LHCN-M2 (cell line): ENCODE measurements at places on chromosomes 4 and X. TPM values are rescaled to one million over a fixed set of nuclear protein-coding genes. Genes with fewer than 3 reads are reported as not detected.

Gene NEXMIF
- total RNA-seq: not detected in 2 replicates

- DNase-seq: no peak
These were observed 52.5 kb upstream of the PPP2R3B start for GRCh38 chrX:439241-439640.

GRCh38 chr4:138500869-138501268, 258.7 kb upstream of the SLC7A11 start:
- peak; percentile 72 for DNase-seq

Gene CT47B1
- not detected in 2 replicates for total RNA-seq

GRCh38 chr4:39668887-39669286, 29.0 kb upstream of the UBE2K start:
- DNase-seq: no peak

- DNase-seq: no peak
These were observed 2094.5 kb upstream of the TENM3 start for GRCh38 chr4:180148737-180149136.

DNA sequence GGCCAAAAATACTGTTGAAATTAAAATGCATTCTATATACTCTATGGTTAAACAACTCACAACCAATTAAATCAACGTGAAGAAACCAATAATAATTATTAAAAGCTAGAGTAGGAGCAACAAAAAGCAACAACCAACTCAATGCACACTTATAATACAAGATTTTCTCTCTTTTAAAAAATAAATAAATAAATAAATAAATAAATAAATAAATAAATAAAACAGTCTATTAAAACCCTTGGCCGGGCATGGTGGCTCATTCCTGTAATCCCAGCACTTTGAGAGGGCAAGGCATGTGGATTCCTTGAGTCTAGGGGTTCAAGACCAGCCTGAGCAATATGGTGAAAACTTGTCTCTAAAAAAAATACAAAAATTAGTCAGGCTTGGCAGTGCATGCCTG, 62.7 kb downstream of the ENOX2 start:
- no peak for DNase-seq

Gene ART3
- not detected in 2 replicates for total RNA-seq

GRCh38 chr4:139295942-139296299, 5.4 kb upstream of the NAA15 start:
- DNase-seq: no peak

DNA sequence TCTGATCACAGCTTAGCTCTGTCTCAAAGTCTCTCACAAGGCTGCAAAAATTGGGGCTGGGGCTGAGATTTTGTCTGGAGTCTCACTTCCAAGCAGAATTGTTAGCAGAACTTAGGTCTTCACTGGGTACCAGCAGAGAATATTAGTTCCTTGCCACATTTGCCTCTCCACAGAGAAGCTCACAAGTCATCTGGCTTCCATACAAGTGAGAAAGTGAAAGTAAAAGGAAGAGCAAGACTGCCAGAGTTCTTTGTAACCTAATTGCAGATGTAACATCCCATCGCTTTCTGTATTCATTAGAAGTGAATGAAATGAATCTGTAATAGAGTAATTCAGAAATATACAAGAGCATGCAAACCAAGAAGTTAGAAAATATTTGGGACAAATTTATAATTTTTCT, 624.1 kb upstream of the GNPDA2 start:
- DNase-seq: no peak

DNA sequence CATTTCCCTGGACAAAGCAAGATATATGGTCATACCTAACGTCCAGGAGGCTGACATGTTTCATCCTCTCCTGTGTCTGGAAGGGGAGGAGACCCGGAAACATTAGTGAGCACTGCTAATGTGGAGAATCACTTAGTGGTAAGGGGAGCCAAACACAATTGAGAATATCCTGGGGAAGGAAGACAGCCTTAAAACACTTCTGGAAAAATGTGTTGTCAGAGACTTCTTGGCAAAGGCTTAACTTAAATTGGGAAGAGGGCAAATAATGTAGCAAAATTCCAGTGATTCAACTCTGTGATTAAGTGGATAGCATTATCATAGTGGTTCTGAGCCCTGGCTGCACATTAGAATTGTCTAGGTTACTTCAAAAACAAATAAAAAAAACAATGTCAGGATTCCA, 39.5 kb downstream of the SPARCL1 start:
- no peak for DNase-seq

DNA sequence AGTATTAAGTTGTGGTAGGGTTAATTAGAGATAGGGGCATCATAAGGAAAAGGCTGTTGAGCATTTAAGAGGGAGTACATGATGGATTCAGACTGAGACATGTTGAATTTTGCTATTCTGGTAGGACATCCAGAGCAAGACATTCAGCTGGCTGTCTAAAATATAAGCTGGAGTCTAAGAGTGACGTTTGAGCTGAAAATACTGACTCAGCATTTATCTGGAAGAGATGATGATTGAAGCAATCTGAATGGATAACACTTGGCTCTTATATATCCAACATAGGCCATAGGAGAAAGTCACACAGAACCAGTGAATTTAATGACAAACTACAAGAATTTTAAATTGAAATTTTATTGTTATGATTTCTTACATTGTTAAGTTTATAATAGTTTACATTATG, 114.3 kb downstream of the CENPC start:
- no peak for DNase-seq

DNA sequence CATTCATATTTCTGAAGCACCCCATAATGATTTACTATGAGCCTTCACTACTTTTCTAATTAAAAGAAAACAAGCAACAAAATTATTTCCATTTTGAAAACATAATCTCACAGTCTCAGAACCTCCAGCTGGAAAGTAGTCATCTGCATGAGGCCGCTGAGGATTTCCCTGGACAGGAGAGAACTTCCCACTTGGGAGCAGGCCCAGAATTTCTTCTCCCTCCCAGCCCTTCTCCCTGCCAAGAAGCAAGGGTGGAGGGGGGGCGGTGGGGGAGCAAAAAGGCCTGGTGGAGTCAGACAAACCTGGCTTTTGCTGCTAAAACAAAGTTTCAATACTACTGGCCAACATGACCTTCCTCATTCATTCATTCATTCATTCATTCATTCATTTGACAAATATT, 167.3 kb downstream of the PJA1 start:
- no peak for DNase-seq

GRCh38 chr4:102478186-102478585, 23.0 kb upstream of the NFKB1 start:
- DNase-seq: no peak

GRCh38 chr4:128597500-128597899, 212.0 kb upstream of the JADE1 start:
- no peak for DNase-seq

- DNase-seq: no peak
These were observed 312.2 kb downstream of the DCTD start for GRCh38 chr4:182604953-182605352.

Gene MAGIX
- total RNA-seq: 3.8 and 4.0 TPM in 2 replicates

GRCh38 chr4:14644580-14645282, 357.6 kb upstream of the CPEB2 start:
- DNase-seq: no peak

Gene WDR1
- 310 and 335 TPM in 2 replicates for total RNA-seq

DNA sequence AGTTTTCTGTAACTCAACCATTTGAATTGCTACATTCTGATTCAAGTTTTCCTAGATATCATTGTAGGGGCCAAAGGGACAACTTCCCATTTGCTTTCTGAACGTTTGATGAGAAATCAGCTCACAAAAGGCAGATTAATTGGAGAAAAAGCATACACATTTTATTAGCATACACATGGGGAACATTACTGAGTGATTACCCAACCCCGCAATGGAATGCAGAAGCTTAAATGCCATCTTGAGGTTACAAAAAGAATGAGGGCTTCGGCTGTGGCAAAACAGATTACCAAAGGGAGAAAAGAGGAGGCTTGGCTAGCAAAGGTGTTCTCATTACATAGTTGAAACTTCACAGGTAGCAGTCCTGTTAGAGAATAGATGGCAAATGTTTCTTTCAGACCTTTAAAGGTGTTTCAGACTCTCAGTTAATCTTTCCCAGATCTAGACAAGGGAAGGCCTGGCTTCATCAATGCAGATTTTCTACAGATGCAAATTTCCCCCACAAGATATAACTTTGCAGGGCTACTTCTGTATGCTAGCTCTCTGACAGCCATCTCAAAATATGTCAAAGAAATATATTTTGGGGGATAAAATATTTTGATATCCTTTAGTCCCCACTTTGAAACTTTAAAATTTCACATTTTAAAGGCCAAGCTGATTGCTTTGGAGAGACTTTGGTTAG, 26.5 kb upstream of the HERC6 start:
- DNase-seq: peak; percentile 77

Gene ANXA10
- 0.34 TPM in 1 of 2 replicates, not detected in the other for total RNA-seq

GRCh38 chrX:46130247-46130646, 415.0 kb downstream of the ZNF674 start:
- DNase-seq: no peak

Gene EDNRA
- total RNA-seq: 36.5 and 39.5 TPM in 2 replicates

GRCh38 chr4:121146530-121146929, 17.6 kb downstream of the TNIP3 start:
- no peak for DNase-seq

- peak; percentile 60 for DNase-seq
These were observed 568 bp downstream of the NIPAL1 start for GRCh38 chr4:48017108-48017571.

DNA sequence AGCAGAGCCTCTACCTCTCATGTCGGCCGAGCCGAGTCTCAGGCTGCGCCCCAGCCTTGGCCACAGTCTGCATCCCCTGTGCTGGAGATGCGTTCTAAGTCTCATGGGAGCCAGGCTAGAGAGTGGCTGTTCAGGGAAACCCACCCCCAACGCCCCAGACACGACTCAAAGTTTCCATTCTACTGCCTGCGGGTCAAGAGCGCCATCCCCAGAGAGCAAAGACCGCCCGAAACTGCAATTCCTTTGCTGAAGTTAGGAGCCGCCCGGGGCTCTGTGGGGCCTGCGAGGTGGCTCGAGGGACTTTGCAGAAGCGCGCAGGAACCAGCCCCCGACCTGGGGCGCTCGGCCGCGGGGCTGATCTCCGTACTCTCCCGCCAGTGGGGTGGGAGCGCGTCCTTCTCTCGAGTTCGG, 10.0 kb upstream of the ELF4 start:
- no peak for DNase-seq

DNA sequence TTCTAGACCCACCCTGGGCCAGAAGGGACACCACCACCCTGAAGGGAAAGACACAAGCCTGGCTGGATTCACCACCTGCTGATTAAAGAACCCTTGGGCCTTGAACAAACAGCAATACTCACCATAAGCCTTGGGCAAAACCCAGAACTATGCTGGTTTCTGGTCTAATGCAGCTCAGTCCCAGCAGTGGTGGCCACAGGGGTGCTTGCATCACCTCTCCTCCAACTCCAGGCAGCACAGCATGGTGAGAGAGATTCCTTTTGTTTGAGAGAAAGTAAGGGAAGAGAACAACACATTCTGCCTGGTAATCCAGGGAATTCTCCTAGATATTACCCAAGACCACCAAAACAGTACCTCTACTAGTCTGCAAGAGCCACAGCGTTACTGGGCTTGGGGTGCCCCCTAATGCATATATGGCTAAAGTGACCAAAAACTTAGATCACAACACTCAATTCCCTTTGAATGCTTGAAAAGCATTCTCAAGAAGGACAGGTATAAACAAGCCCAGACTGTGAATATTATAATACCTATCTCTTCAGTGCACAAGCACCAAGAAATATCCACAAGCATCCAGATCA, 25.7 kb downstream of the RNF128 start:
- peak; percentile 21 for DNase-seq

Gene ZCCHC12
- 0.19 TPM in 1 of 2 replicates, not detected in the other for total RNA-seq

DNA sequence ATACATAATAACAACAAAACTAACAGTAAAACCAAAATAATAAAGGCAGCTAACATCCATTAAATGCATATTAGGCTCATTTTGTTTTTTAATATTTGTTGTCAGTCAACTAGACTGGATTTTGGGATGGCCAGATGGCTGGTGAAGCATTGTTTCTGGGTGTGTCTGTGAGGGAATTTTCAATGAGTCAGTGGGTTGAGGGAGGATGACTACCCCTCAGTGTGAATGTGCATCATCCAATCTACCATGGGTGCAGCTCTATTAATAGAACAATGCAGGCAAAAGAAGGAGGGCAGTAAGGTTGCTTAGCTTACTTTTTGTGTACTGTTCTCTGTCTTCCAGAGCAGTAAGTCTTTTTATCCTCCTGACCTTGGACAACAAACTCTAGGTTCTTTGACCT, 484.2 kb upstream of the HS3ST1 start:
- peak; percentile 70 for DNase-seq

- no peak for DNase-seq
These were observed 56.5 kb downstream of the BMPR1B start for GRCh38 chr4:94814237-94814636.

- no peak for DNase-seq
These were observed 436.2 kb downstream of the TLL1 start for GRCh38 chr4:166309286-166309685.

DNA sequence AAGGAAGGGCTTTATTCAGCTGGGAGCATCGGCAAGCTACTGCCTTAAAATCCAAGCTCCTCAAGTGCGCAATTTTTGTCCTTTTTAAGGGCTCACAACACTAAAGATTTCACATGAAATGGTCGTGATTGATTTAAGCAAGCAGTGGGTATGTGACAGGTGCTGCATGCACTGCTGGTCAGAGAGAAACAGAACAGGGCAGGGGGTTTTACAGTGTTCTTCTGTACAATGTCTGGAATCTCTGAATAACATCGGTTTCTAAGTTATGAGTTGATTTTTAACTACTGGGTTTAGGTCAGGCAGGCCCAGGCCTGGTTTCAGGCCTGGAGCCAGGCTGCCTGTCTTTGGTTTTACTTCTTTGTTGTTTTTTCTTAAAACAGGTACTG, 6.0 kb downstream of the UGT2B17 start:
- DNase-seq: no peak

DNA sequence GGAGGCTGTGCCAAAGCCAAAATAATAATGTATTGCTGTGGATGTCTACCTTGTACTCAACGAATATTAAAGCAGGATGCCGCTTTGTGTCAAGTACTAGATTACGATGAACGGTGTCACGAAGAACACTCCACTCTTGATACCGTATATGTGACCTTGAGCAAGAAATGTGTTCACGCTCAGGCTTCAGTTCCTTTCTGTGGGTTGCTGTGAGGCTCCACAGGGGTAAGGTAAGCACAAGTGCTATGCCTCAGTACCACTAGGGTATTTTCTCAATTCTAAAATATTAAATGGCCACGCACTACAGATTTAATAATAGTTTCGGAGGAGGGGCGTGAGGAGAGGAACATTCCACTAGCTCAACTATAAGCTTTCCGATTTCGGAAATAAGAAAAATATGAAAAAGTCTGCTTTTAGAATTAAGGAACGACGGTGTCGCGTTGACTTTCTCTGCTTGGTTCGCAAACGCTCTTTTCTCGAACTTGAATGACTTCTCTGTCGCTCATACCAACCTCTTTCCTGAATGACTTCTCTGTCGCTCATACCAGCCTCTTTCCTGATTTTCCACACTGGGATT, 607 bp upstream of the SCOC start:
- peak; percentile 14 for DNase-seq

Gene FGG
- not detected in 2 replicates for total RNA-seq

DNA sequence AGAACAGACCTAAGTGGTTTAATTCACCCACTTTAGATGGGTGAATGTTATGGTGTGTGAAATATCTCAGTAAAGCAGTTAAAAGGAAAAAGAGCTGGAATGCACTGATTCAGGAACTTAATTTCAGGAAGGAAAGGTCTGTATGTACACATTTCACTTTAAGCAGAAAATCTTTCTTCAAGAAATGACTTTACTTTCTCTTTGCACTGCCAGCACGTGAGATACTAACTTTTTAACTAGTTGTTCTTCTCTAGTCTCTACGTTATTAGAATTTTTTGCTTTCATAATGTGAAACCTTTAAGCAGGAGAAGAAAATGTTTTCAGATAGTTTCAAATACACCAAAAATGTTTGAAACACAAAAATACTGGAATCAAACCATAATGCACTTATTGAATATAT, 18.8 kb downstream of the C4orf46 start:
- DNase-seq: no peak

Gene FANCB
- total RNA-seq: 6.2 and 8.3 TPM in 2 replicates

Gene CDX4
- not detected in 2 replicates for total RNA-seq
